Right cardiac atrium (tissue), 5 donors: ENCODE measurements at places on chromosomes 16 and 17.

DNA sequence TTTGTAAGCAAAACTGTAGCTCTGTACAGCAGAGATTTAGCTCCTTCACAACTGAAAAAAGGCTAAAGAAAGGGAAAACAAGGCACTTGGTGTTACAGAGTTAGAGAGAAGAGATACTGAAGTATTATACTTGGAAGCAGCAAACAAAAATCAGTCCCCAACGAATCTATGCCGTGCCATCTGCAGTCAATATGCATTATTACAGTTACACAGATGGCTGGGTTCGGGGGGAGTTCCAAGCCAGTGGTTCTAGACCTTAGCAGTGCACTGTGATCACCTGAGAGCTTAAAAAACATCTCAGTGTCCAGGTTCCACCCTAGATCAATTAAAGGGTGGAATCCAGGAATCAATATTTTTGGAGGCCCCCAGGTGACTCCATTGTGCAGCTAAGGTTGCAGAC, 489.9 kb downstream of the SHISA9 start:
- no peak for DNase-seq

DNA sequence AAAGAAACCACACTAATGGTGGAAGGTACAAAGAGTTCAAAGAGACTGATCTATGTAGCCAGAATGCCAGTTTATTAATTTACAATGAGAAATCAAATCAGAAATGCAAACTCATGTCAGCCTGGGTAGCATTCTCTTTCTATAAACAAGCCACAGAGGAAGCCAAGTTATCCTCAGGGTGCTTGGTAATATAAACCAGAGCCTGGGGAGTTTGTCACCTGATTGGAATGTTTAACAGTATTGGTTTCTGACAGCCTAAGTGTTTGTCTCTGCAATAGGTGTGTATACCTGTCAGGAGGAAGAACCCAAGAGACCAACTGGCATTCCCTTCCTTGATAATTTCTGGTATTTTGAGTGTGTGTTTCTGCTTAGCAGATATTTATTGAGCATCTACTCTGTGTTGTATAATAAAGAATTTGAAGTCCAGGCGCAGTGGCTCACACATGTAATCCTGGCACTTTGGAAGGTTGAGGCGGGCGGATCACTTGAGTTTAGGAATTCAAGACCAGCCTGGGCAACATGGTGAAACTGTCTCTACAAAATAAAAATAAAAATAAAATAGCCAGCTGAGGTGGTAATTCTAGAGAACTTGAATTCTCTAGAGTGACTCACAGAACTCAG, 3.1 kb upstream of the C17orf58 start:
- DNase-seq: no peak

- DNase-seq: no peak
These were observed 47.9 kb upstream of the NLK start for GRCh38 chr17:27994586-27994985.

DNA sequence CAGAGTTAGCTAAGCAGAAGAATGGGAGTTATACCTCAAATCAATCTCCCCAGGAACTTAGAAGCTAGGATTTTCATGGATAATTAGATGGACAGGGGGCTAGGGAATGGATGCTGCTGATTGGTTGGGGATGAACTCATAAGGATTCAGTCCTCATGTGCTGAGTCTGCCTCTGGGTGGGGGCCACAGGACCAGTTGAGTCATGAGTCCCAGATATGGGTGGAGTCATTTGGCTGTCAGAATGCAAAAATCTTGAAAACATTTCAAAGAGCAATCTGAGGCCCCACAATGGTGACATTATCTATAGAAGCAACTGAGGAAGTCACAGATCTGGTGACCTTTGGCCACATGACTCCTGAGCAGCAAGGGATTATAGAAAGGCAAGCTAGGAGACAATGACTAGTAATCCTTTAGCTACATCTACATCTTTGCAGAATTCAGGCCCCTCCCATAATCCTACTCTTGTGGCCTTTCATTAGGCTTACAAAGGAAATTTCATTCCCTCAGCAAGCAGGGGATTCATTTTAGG, 82.6 kb upstream of the CCL2 start:
- no peak for DNase-seq

DNA sequence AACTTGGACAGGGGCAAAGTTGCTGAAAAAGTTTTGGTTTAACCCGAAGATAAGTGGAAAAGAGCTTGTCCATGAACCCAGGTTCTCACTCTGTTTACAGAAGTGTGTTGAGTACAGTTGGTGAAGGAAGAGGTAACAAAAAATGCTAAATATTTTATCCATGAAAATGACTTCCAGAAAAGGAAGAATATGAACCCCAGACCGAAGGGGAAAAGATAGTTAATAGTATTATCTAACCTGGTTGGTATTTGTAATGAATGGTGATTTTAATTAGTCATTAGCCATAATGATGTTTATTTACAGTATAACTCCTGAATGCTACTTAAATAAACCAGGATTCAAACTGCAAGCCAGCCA, 574 bp upstream of the TMEM106A start:
- no peak for DNase-seq

- DNase-seq: peak; percentile 86
These were observed 1.7 kb downstream of the IL4R start for GRCh38 chr16:27315333-27316037.

DNA sequence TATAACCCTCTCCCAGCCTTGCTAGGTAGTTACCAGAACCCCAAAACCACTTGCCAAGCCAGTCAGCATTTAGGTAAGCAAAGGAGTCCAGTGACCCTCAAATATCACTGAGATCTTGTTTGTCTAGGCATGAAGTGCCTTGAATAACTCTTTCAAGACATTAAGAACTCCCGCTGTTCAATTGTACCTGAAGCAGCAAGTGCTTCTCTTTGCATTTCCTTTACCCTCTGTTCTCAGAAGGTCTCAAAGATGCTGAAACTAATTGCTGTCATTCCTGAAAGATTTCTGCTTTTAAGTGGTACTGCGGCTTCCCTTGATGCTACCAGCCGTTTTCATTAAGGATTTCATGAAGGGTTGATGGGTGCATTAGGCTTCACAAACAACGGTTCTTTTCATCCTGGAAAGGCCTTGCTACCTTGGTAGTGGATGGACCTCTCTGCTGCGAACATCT, 142.7 kb downstream of the PITPNC1 start:
- no peak for DNase-seq

DNA sequence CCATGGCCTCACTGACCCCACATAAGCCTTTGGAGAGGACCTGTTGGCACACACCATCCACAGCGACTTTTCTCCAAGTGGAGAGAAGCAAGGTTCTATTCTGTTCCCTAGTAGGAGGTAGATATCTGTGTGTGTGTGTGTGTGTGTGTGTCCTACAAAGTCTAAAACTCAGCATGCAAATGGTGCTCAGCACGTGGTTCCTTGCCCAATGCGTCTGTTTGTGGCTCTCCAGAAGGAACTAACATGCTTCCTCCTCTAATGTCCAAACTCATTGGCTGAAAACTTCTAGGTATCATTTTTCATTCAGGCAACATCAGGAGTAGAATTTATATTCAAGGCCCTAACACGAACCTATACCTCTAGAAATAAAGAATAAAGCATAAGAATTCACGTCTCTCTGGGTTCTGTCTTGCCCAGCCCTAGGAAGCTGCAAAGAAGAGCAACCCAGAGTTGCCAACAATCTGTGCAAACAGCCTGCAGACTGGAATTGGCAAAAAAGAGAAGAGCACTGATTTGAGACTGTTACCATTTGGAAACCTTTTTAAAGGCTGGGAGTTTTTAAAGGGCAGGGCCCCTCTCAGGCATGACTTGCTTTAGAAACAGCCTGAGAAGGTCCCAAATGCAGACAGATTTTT, 25.5 kb downstream of the MAP3K14 start:
- DNase-seq: peak; percentile 77

DNA sequence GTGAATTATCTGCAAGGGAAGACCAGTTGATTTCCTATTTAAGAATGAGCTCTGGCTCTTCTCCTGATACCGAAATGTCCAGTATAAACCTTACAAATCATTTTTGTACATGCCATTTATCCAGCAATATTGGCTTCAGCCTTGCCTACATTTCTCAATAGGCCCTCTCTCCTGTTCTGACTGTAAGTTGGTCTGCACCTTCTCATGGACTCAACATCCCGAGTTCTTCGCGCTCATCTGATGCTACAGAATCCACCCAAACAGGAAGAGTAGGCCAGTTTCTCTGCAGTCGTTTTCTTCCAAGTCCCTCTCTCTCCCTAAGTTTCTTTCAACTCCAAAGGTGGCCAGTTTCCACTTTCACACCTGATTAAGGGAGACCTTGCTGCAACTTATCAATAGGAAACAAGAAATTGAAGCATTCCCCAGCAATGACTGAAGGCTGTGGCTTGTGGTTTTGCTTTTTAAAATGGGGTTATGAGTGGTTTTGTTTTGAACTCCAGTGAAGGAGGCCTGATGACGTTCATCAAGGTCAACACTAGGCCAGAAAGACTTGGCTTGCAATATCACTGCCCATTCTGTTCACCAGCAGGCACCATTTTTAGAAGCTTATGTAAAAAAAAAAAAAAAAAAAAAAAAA, 383.0 kb downstream of the MAF start:
- no peak for DNase-seq

GRCh38 chr17:70076189-70076588, 1.2 kb downstream of the KCNJ16 start:
- no peak for DNase-seq
